ENCODE measurements at places on chromosomes 2 and 18.

- no peak for DNase-seq
Measured at GRCh38 chr2:54120950-54121349, 5.5 kb downstream of the ACYP2 start.

DNA sequence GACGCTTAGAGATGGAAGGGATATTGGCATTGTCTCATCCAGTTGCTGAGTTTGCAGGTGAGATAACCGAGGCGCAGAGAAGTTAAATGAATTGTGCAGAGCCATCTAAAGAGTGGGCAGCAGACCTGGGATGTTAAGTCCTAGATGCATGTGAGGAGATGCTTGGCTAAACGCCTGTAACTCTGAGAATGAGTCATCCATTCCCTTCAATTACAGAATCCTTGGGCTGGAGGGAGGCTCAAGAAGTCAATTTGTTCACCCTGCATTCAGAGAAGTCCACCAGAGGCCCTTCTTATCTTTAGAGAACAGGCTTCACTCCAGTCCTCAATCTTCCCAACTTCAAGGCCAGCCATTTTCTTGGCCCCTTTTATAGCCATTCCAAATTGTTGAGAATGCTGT, 1.6 kb downstream of the EHD3 start:
- DNase-seq, result no peak

DNA sequence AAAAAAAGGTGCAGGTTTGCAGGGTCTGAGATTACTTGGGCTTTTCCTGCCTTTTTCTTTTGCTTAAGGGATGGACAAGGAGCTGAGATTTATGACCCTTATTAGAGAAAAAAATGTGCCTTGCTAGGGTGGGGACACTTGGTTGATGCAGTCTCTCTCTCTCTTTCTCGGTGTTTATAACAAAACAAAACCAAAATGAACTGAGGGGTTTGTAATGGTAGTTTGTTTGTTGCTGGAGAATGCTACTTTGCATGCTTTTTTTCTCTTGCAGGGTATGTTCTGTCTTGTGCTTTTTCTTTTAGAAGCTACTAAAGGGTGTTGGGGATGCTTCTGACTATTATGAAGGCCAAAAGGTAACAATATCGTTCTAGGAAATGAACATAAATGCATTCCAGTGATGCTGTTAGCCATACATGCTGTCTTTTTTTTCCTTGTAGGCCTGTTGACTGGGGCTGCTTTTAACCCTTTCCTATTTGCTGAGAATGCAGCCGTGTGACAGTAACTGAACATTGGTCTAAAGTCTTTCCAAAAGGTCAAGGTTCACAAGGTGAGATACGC, 435 bp downstream of the ZNF532 start:
- DNase-seq, result no peak

DNA sequence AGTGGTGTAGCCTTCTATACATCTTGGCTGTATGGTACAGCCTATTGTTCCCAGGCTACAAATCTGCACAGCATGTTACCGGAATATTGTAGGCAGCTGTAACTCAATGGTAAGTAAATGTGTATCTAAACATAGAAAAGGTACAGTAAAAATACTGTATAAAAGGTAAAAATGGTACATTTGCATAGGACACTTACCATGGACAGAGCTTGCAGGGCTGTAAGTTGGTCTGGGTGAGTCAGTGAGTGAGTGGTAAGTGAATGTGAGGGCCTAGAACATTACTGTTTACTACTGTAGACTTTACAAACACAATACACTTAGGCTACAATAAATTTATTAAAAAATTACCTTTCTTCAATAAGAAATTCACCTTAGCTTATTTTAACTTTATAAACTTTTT, 3.7 kb upstream of the MRPS9 start:
- no peak for DNase-seq

- DNase-seq, result no peak
Measured at GRCh38 chr2:62201307-62201706, 5.4 kb downstream of the B3GNT2 start.

DNA sequence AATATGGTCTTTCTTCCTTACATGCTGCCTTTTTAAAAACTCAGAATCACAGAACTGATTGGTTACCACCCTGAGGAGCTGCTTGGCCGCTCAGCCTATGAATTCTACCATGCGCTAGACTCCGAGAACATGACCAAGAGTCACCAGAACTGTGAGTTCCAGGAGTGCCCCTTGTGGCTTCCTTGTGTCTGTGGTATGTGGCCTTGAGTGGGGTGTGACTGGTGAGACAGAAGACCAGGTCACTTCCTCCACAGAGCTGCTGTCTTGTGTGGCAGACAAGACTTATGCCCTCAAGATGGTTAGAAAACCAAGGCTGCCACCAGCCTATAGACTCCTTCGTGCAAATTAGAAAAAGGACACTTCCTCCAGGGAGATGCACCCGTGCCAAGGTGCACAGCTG, 72.6 kb downstream of the EPAS1 start:
- DNase-seq, result no peak

GRCh38 chr2:159973325-159973724, 89.1 kb downstream of the PLA2R1 start:
- no peak for DNase-seq
